ENCODE measurements at places on chromosomes 12 and 14. TPM values are rescaled to one million over a fixed set of nuclear protein-coding genes. Genes with fewer than 3 reads are reported as not detected.
A peak's percentile ranks its signal among the peaks of the same experiment; 100 is the strongest.

GRCh38 chr14:33932033-33932432 is 18.8 kb downstream of the EGLN3 start:
- DNase-seq, result no peak

SRRM4 gene
- 0.42 TPM for total RNA-seq

SCN8A gene
- 0.22 TPM for total RNA-seq

DNA sequence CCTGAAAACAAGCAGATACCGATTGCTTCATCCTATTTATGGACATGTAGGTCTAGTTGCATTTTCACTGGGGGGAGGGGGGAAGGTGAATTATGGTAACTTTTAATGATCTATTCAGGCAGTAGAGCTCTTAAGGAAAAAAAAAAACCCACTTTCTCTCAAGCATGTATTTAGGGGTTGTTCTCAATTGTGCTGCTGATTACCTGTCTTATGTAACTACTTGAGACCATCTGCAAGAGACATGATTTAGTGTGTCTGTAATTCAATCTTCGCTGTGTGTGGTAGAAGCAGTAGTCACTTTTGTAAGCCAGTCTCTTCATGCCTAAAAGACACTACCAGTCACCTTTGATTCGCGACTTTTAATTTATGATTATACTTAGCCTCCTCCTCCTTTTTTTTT is 8.9 kb downstream of the CALM1 start:
- DNase-seq, result no peak

- no peak for DNase-seq
These were observed at the start of gene ESRRB for GRCh38 chr14:76375947-76376404. Gene ESRRB, plus strand, starts transcription at chr14:76376137. Its CDS starts 265 bp downstream, at chr14:76376402.

SLC41A2 gene
- total RNA-seq, result 2.6 TPM

SLC10A1 gene
- total RNA-seq, result not detected

DNA sequence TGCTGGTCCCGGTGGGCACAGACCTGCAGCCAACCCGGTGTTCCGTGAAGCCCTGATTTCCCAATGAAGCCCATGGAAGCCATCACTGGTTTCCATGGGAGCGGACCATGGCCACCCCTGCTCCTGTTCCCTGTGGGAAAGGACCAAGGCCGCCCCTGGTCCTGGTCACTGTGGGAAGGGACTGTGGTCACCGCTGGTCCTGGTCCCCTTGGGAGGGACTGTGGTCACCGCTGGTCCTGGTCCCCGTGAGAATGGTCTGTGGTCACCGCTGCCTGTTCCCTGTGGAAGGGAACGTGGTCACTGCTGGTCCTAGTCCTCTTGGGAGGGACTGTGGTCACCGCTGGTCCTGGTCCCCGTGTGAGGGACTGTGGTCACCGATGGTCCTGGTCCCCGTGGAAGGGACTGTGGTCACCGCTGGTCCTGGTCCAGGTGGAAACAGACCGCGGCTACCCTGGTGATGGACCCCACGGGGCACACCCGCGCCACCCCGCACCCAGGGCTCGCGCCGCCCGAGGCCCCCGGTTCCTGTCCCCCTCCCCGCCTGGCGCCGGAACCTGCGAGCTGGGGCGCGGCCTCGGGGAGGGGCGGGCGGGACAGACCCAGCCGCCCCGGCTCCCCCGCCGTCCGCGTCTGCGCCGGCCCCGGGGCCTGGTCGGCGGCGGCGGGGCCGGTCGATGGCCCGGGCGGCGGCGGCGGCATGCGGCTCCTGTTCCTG is at the start of gene GLT1D1:
TSS of gene GLT1D1 (plus strand) at position 594 of the 715 bp plus-strand sequence. CDS start at position 698, 104 bp downstream.
- DNase-seq, result no peak

DNA sequence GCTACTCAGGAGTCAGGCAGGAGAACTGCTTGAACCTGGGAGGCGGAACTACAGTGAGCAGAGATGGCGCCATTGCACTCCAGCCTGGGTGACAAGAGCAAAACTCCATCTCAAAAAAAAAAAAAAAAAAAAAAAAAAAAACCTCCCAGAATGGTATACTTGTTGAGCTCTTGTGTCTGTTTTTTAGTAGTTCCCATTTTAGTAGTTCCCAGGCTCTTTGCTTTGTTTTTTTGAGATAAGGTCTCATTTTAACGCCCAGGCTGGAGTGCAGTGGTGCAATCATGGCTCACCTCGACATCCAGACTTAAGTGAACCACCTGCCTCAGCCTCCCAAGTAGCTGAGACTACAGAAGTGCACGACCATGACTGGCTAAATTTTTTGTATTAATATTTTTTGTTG is 13.4 kb downstream of the ATXN2 start:
- DNase-seq, result no peak

- DNase-seq, result no peak
These were observed 64.1 kb downstream of the RAD51B start for GRCh38 chr14:67883717-67884116.

AQP6 gene
- not detected for total RNA-seq

- DNase-seq, result no peak
These were observed 65.9 kb downstream of the PTPRQ start for GRCh38 chr12:80509781-80510556.

- peak; percentile 27 for DNase-seq
These were observed 8.4 kb downstream of the TRMT61A start for GRCh38 chr14:103537175-103537990.

ACOT6 gene
- not detected for total RNA-seq

- DNase-seq, result no peak
These were observed 16.6 kb downstream of the FBXW8 start for GRCh38 chr12:116927244-116927940.

KRT78 gene
- not detected for total RNA-seq

MSI1 gene
- total RNA-seq, result 6.8 TPM

GRCh38 chr14:26687301-26687837 is 89.5 kb upstream of the NOVA1 start:
- no peak for DNase-seq

DNA sequence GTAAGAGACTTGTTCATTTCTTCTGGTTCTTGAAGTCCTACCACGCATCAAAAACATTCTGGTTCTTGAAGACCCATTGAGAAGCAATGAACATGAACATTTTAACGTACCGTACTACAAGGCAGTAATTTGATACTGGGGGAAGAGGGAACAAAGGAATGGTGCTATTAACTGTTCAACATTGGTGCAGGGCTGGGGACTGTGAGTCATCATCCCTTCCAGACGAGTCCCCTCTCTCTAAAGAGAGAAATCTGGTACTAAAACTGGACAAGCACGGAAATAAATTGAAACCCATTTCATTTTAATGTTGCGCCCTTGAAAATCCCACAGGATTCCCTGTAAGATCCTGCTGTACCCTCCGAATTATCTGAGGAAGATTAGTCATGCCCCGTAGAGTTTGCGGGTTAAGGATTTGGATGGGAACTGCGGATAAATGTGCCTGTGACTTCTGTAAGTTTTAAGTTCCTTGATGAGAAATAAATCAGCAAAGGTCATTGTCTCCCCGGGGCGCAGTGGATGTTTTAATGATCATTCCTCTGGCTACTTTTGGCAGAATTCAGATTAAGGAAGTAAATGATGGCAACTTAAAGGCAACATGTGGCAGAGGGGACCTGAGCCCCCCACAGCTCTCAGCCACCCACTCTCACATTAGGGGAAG is 78.6 kb downstream of the KCNK13 start:
- no peak for DNase-seq

- DNase-seq, result no peak
These were observed 34.2 kb upstream of the PLEKHA5 start for GRCh38 chr12:19095331-19095730.

DNA sequence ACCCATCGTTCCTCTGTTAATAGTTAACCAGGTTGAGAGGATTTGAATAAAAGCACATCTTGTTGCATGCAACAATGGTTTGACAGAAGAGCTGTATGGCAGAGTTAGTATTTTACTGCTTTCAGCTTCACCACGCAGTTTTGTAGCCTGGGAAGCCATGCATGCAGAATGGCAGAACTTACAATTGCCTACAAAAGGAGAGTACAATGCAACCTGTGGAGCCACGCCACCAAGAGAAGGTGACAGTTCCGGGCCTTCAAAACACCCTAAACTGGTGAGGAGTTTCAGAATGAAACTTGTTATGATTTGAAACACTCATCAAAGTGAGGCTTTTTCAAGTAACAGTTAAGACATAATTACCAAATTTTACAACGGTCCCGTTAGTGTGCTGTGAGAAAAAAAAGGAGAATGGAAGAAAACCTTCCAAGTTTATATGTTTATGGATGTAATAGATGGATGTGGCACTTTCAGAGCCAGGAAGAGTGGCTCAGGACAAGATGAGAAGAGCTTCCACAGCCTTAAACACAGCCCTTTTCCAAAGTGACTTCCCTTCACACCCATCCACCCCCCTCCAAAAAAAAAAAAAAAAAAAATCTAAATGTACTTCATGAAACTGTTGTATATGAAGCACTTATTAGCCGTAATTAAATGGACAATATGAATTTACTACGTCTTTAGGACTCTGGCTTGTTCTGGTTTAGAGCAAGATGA is 158.7 kb downstream of the EGLN3 start:
- DNase-seq, result no peak

PTPN21 gene
- 37.8 TPM for total RNA-seq

GRCh38 chr12:50041062-50041860 is 16.0 kb upstream of the RACGAP1 start:
- no peak for DNase-seq
